ENCODE measurements at places on chromosomes 12 and 14.

DNA sequence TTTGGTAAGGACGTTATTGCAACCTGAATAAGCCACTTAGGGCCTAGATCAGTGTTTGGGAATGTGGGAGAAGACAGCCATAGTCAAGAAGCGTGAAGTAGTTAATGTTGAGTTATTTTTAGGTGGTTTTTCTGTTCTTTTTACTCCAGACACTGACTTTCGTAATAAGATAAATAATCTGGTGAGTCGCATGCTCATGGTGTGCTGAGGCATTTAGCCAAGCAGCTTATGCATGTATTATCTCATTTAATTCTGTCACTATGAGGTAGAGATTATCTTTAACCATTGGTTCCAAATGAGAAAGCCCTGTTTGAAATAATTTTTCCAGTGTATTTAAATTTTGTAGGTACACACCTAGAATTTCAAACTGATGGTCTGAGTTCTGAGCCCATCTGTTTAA is 67.3 kb downstream of the RCOR1 start:
- DNase-seq = no peak

DNA sequence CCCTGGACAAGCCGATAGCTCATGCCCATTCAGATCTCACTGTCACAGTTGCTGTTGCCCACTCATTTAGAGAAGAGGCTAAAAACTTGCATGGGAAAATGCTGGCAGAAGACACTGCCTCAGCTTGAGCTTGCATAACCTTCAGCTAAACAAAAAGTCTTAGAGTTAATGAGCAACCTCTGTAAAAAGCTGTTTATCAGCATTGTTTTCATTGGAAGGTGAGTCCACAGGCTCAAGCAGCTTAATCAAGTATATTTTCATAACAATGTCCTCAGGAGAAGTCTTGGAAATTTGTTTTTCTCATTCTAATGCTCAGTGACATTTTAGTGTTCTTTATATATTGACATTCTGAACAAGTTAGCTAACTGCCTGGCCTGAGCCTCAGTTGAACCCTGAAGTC is 872.9 kb downstream of the TMTC2 start:
- no peak for DNase-seq

DNA sequence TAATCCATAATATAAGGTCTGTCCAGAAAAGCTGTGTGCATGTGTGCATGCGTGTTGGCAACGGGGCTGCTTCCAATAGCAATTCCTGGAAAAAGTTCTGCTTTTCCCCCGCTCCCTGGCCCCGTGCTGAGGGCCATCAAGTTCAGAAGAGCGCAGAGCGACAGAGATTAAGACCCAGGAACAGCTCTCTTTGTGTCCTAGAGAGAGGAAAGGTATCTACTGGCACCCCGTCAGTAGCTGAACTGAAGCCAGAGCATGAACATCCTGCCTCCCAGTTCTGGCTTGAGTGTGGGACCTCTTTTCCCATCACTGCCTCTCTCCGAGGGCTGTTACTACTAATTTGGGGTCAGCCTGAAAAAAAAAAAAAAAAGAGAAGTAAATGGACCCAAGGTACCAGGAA is 15.5 kb downstream of the HDAC7 start:
- no peak for DNase-seq

DNA sequence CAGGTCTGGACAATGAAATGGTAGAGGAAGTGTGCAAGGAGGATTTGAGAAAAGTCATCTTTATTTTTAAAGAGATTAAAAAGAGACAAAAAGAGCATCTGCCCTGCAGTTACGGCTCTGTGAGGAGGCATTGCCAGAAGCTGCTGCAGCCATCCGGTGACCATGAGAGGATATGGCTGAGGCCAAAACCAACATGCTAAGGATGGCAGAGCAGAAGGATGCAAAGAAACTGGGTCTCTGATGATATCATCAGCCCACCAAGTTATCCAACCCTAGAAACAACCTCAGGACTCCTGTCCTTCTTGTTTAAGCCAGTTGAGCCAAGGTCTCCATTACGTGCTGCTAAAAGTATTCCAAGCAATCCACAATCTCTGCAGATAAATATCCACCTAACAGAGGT is 48.0 kb upstream of the CCND2 start:
- DNase-seq = no peak

- DNase-seq = no peak
These were observed 58.4 kb downstream of the SLC25A47 start for GRCh38 chr14:100381395-100382105.

- DNase-seq = no peak
These were observed 12.4 kb downstream of the KRT7 start for GRCh38 chr12:52245259-52245961.

GRCh38 chr12:76627346-76628135 is 68.0 kb upstream of the OSBPL8 start:
- DNase-seq = no peak

GRCh38 chr12:76374386-76375020 is 26.3 kb upstream of the BBS10 start:
- DNase-seq = no peak

GRCh38 chr14:65015391-65015790 is 28.7 kb downstream of the FNTB start:
- no peak for DNase-seq

DNA sequence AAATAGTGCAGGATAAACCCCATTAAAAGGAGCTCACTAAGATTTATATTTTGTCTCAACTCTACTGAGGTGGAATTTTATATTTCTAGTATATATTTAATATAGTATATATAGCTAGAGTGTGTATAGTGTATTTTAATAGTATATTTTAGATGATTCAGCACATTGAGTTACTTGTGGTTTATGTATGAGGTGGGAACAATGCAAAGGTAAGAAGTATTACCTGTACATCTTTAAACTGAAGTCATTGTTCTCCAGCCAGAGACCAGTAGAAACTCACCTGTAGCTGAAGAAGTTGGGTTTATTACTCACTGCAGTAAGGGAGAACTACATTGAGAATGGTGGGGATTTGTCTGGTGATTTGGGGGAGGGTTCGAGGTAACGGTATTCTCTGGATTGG is 15.9 kb downstream of the ETNK1 start:
- DNase-seq = no peak

GRCh38 chr14:75783184-75783583 is 122.1 kb downstream of the TTLL5 start:
- no peak for DNase-seq

DNA sequence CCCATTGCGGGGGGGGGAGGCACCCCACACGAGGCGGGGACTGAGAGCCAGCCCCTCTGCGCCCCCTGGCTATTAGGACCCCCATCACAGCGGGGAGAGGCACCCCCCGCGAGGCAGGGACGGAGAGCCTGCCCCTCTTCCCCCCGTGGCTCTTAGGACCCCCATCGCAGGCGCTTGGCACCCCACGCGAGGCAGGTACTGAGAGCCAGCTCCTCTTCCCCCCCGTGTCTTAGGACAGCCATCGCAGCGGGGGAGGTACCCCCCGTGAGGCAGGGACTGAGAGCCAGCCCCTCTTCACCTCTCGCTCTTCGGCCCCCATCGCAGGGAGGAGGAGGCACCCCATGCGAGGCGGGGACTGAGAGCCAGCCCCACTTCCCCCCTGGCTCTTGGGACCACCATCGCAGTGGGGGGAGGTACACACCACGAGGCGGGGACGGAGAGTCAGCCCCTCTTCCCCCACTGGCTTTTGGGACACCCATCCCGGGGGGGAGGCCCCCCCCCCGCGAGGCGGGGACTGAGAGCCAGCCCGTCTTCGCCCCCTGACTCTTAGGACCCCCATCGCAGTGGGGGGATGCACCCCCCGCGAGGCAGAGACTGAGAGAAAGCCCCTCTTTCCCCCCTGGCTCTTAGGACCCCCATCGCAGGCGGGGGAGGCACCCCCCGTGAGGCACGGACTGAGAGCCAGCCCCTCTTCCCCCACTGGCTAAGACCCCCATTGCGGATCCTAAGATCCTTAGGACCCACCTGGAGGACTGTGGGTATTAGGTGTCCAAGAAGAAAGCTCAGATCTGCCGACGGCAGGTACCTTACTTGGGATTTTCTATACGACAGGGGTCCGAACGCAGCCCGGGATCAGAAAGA is 198.6 kb upstream of the PZP start:
- DNase-seq = no peak

- DNase-seq = no peak
These were observed 883.0 kb upstream of the FLRT2 start for GRCh38 chr14:84646786-84647500.

DNA sequence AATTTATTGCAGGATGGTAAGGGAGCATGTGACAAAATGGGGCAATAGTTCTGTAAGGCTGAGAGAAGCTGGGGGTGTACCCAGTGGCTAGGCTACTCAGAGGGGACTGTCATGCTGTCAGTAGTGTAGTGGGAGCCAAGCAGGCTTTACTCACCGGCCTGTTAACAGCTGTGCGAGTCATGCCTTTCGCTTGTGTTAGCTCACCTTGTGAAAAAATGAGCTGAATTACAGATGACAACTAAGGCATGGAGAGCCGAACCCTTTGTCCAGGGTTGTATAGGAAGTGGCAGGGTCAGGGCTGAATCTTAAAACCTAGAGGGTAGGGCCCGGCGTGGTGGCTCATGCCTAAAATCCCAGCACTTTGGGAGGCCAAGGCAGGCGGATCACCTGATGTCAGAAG is 37.9 kb downstream of the SH2B3 start:
- no peak for DNase-seq

DNA sequence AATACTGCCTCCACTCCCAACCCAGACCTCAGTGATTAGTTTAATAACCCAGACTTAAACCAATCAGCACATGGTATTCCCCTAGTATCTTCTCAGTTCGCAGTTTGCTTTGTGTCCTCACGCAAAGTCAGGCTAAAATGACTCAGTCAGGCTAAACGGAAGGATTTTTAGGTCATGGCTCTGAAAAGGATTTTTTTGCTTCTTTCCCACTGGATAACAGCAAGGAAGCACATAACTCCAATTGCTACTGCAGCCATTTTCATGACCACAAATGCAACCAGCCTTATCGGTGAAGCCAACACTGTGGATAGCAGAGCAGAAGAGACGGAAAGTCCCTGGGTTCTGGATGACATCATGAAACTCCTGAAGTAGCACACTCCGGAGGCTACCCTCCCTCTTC is 67.7 kb downstream of the ZC3H14 start:
- no peak for DNase-seq

DNA sequence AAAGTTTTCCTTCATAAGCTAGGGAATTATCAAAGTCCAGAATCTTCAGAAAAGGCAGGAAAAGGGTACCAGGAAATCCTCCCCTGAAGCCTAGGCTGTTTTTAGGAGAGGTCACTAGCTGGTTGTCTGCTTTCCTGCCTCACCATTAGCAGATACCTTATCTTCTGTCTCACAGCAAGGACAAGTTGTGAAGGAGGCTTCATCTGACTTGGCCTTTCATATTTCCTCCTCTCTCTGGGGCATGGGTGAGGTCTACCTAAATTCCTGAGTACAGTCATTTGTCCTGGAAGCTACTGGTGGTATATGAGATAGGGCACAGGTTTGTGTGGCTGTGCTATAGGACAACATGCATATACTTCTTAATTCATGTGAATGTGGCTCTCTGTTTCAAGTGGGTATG is 2.3 kb downstream of the FOXJ2 start:
- DNase-seq = no peak

DNA sequence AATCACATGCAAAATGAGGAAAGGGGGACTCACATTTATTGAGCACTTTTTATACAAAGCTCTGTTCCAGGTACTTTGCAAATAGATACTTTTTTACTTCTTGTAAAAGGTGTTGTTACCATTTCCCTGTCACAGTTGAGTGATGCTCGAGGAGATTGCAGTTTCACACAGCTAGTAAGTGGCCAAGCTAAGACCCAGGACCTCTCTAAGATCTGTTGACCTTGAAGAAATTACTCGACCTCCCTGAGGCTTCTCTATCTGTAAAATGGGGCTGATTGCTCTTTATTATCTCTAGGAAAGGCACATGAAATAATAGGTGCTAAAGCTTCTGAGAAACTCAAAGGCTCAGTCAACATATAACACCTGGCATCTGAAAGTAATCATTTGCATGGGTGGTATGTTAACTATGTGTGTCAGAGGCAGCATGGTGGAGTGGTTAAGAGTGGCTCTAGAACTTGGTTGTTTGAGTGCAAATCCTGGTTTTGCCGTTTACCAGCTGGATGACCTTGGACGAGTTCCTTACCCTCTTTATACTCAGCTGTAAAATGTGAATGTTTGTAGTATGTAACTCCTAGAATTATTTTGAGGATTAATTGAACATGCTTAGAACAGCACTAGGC is 41.5 kb downstream of the IFT81 start:
- DNase-seq = no peak

DNA sequence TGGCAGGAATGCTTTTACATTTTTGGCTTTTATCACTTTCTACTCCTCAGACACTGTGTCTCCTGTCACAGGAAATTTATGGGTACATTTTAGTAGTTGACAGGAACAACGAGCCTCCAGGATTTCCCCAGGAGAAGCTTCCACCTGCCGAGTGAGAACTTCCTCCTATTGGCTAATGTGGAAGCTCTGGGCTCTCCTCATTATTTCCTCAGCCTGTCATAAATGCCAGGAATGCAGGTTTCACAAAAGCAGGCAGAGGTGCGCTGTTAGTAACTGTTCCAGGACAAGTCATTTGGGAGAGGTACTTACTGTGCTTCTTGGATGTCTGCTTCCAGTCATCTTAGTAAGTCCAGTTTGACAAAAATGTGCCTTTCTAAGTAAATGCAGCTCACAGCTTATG is 19.1 kb upstream of the DCP1B start:
- DNase-seq = no peak

GRCh38 chr14:53054457-53054856 is 98.7 kb downstream of the DDHD1 start:
- no peak for DNase-seq

DNA sequence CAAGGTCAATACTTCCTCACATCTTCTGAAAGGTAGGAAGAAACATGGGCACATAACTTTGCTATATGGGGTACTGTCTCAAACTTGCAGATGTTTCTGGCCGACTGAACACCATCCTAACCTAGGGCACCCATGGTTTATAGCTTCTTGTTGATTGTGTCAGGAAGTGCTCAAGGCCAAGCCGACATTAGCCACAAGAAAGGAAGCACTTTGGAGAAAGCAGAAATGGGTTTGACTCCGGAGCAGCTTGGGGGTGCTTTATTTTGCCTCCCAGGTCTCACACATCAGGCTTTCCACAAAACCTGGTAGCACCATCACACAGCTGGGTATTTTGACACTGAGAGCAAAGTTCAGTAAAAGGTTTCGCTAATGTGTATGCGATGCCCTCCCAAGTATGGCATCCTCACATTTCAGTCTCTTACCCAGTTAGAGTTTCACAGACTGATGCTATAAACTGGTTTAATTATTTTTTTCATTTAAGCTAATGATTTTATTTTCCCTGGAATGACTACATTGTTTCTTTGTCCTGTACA is 25.2 kb upstream of the BHLHE41 start:
- DNase-seq = no peak

GRCh38 chr12:94127239-94128131 is 20.9 kb upstream of the PLXNC1 start:
- no peak for DNase-seq

- DNase-seq = no peak
These were observed 41.1 kb upstream of the CLMN start for GRCh38 chr14:95360828-95361227.
